ENCODE measurements at places on chromosomes 12 and 14.

GRCh38 chr14:24441904-24442239 lies 704 bp downstream of the SDR39U1 start:
- DNase-seq, result no peak

GRCh38 chr14:70803321-70804310 lies 5.7 kb downstream of the MAP3K9 start:
- no peak for DNase-seq

DNA sequence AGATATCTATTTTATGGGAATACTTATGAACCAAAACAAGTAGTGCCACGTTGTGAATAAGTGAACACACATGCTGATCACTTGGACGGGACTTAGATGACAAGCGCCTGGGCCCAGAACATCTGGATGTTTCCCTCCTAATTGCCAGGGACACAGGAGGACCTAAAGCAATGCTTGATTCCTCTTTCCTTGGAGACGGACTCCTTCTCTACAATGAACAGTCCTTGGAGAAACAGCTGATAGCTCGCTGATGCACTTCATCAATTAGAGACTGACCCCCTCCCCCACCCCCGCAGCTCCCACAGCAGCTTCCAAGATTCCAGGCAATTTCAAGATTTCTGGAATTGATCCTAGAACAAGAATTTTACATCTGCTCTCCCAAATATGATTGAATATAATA lies 86.4 kb downstream of the ST8SIA1 start:
- no peak for DNase-seq

GRCh38 chr12:49932533-49933130 lies 17.9 kb upstream of the AQP2 start:
- DNase-seq, result no peak

DNA sequence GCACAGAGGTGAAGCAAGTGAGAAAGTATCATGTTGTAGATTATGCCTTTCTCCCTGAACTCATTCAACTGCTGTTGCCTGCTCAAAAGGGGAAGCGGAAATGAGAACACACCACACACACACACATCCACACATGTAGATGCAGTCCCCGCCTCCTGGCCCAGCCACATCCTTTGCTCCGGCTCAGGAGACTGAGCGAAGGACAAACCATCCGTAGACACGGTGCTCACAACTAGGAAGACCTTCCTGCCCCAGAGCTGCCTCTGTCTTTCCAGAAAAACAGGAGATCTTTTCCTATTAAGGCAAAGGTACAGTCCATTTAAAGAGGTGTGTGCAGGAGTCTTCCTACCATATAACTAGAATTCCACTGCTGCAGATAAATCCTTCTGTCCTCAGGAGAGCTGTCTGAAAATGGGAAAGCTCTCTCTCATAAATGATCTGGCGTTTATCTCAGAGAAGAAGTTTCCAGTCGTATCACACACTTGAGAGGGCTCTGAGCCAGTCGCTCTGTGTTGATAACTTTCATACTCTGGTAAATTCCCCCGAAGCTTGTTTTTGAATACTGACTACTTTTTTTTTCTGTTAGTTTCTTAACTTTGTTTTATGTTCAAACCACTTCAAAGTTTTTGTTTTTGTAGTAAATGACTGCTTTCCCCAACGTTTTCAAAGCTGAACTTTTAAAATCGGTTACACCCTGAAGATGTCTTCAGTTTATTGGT lies at the start of gene TESPA1:
Gene TESPA1 (minus strand): TSS at position 105 of the 719 bp plus-strand sequence. CDS start 10,200 bp downstream, outside the sequence.
- peak; percentile 93 for DNase-seq

DNA sequence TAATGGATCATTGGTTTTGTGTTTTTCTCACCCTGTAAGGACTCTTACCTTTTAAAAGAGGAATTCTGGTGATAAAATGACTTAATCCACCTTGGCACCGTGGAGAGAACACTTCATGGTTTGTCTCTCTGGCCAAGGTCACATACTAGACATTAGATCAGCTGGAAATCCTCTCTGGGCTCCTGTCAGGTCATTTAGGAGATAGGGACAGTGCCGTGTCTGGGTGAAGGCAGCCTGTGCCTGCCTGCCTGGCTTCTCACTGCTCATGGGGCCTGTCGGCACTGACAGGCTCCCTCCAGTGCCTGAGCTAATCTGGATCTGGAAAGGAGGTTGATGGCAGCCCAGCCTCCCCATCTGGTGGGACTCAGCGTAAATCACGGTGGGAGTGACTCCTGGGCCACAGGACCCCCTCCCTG lies 5.7 kb downstream of the CRADD start:
- no peak for DNase-seq

DNA sequence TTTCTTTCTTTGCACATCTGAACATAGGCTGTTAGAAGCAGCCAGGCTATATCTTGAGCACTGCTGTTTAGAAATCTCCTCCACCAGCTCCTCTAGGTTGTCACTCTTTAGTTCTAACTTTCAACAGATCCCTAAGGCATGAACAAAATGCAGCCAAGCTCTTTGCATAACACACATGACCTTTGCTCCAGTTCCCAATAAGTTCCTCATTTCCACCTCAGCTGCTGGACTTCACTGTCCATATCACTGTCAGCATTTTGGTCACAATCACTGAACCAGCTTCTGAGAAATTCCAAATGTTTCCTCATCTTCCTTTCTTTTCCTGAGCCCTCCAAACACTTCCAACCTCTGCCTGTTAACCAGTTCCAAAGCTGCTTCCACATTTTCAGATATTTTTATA lies 27.6 kb upstream of the C14orf132 start:
- DNase-seq, result no peak

DNA sequence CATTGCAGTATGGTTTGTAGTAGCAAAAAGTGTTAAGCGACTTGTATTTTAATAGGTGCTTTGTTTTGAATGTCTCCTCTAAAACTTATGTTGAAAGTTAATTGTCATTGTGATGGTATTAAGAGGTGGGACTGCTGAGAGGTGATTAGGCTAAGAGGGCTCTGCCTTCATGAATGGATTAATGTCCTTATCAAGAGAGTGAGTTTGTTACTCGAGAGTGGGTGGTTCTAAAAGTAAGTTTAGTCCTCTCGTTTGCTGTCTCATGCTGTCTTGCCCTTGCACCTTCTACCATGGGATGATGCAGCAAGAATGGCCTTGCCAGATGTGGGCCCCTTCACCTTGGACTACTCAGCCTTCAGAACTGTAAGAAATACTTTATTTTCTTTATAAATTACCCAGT lies 17.4 kb downstream of the ZDHHC17 start:
- DNase-seq, result no peak

GRCh38 chr12:114562654-114563053 lies 121.3 kb downstream of the TBX3 start:
- DNase-seq, result no peak

- peak; percentile 15 for DNase-seq
Measured at GRCh38 chr14:95683793-95684192, 2.4 kb upstream of the TCL1B start.

GRCh38 chr12:262817-263216 lies at the start of gene SLC6A13:
Gene SLC6A13, minus strand, starts transcription at chr12:262836. Its CDS starts 2,784 bp downstream, at chr12:260052.
- no peak for DNase-seq

GRCh38 chr12:22047494-22047893 lies 1.5 kb downstream of the CMAS start:
- no peak for DNase-seq

GRCh38 chr14:92982956-92983355 lies 60.0 kb downstream of the CHGA start:
- no peak for DNase-seq

DNA sequence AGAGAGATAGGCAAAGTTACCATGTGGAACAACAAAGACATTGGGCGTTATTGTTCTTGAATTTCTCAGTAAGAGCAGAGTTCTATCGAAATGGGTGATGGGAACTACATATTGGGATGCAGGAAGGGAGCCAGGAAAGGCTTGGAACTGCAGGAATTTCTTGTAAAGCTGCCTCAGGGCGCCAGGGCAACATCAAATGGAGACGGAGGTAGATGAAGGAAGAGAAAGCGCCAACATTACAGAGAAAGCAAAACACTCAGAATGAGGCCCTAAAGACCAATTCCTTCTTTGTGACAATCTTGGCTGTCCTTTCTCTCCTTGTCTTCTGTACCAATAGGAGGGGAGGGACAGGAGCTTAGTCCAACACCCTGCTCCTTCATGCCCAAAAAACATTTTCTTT lies 148.4 kb downstream of the RPAP3 start:
- no peak for DNase-seq

DNA sequence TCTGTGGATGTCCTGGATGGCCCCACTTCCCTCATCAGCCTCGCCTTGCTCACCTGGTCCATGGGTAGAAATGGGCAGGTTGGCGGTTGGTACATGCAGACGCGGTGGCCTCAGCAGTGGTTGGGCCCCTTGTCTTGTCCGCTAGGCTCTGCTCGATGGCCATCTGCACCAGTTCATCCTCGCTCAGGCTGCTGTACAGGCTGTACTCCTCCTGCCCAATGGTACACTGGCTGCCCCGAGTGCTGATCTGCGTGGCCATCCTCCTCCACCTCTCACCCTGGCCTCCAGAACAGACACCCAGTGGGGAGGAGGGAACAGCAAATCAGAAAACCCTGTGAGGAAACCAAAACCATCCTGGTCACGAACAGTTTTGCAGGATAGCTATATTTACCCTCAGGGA lies 12.1 kb downstream of the ASB2 start:
- no peak for DNase-seq

DNA sequence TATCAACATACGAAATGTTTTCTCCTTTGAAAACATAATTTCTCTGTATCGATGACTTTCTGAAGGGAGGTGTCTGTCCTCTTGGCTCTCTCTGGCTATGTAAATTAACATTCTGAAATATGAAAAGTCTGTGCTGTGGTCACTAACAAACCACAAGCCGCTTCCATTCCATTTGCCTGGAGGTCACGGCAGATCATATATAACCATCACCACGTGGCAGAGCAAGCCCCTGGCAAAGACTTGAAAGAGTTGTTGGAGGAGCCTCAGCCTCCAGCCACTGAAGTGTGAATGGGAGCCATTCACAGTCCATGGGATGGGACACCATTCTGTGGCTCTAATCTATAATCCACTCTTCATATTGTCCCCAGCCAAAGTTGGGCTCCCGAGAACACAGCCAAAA lies 39.6 kb downstream of the CDKL1 start:
- DNase-seq, result no peak

- DNase-seq, result no peak
Measured at GRCh38 chr12:116136340-116136739, 141.2 kb downstream of the MED13L start.
